ENCODE measurements at places on chromosomes 16 and 17. TPM values are rescaled to one million over a fixed set of nuclear protein-coding genes. Genes with fewer than 3 reads are reported as not detected.

DNA sequence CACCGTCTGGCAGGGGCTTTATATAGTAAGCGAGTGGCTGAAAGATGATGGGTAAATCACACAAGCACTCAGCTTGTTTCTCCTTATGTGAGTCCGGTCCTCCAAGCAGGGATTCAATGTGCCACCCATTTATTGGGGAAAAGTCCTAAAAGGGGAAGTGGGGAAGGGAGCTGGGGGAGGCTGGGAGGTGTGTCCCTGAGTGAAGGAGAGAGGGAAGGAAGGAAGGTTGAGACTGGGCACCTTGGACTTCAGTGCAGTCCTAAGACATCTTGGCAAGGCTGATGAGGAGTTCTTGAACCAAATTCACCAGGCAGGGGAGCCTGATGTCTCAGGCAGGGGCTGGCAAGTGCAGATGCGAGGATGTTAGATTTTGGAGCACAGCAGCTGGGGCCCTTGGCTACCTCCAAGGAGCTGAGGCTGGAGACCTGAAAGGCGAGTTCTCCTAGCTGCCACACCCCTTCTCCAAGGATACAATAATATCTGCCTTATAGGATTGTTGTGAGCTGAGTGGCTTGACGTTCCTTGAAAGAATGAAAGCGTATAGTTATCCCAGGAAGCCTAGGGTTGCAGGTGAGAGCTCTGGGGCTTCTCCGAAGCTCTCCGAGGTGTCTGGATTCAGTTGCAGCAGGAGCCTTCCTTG, 23.0 kb upstream of the CYLD start:
- DNase-seq = no peak

DNA sequence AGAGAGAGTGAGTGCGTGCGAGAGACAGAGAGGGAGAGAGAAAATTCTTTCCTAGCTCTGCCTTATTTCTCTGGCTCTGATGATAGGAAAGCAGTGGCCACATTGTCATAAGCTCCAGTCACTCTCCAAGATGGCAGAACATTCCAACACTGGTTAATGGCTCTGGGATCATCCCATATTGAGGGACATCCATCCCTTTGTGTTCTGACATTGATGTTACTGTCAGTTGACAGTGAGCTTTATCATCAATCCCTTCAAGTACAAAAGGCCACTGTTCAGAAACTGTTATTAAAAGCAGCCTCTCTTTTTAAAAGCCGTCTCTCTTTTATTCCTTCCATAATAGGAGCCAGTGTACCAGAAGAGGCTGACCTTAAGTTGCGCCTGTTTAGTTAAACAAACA, 1084.9 kb upstream of the RBFOX1 start:
- DNase-seq = no peak

GRCh38 chr16:76956394-76956793, 234.6 kb upstream of the MON1B start:
- no peak for DNase-seq

GRCh38 chr16:50924759-50925545, 183.1 kb downstream of the CYLD start:
- no peak for DNase-seq

DNA sequence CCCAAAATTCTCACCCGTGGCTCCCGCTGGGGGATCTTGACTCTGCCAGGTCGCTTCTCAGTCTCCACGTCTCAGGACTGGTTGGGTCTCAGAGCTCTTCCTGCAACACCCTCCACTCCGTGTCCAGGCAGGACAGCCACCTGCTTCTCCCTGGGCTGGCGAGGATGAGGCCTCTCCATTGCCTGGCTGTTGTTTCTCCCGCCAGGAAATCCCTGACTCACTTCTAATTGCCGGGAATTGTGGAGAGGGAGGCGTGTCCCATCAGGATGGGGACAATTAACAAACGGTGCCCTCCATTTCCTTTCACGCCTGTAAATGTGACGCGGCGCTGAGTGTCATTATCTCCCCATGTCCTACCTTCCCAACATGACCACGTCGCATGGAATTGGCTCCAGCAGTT, 204.5 kb downstream of the RBFOX3 start:
- DNase-seq = peak; percentile 28

GRCh38 chr17:30534938-30535921, 58.0 kb downstream of the GOSR1 start:
- no peak for DNase-seq

- no peak for DNase-seq
Measured at GRCh38 chr17:81111066-81111465, 54.2 kb upstream of the PVALEF start.

DNA sequence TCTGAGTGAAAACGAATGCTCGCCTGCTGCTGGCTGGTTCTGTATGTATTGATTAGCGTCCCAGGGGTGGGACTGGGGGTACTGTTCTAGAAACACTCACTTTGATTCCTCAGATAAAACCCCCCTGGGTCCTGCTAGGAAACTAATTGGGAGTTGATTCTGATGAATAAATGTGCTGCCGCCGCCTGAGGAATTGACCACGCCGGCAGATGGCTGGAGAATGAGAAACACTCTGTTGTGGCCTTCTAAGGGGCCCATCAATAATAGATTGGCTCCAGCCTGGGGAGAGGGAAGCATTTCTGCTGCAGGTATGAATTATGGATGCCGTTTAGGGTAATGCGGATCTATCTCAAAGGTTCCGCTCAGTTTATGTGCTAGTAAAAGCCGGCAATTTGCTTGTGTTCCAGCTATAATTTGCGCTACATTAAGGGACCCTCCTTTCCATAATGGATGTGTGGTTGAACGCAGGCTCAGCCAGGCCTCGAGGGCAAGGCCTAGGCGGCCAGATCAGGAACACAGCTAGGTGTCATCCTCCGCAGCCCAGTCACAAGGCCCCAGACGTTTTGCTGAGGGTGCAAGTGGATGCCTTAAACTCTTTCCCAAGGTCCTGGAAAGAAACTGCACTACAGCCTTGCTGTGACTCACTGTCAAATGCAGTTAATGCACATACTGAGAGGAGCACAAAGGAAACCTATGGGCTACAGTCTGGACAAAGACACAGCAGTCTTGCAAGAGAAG, 132.2 kb upstream of the HS3ST2 start:
- no peak for DNase-seq

DNA sequence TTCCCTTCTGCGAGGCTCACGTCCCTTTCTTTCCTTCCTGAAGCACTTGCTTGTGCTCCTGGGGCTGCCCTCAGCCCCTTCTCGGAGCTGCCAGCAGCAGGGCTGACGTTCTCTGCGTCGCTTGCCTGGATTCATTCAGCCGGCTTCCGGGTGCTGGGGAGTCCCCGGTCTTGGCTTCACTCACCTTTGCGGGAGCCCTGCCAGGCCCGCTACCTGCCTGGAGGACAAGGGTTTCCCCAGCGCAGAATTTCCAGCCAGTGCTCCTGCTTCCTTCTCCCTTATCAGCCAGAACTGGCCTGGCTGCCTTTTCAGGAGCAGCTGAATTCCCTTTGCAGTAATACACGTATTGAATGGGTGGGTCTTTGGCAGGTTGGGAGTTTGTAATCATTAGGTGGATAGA, 22.1 kb upstream of the IL17C start:
- no peak for DNase-seq

Gene CETP
- 4.7 TPM for total RNA-seq

Gene ASPA
- total RNA-seq = 3.8 TPM

Gene MEIOC
- 0.27 TPM for total RNA-seq

Gene KRT20
- total RNA-seq = not detected

Data from muscle of leg (tissue), 16 donors.